ENCODE measurements at places on chromosomes 7 and 10.

DNA sequence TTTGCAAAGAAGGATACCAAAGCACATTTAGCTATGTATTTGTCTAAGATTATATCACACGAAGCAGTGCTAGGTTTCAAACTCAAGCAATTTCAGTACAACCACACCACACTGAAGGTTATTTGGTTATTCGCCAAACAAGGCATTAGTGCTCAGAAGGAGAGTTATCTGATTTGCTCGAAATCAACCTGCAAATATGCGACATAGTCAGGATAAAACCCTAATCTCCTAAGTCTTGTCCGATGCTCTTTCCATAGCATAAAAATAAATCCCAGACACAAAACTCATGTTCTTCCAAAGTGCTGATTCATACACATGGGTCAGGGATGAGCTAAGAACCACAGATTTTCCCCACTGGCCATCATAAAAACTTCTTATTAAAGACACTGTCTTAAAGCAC is 1288.0 kb upstream of the SORCS1 start:
- no peak for DNase-seq

DNA sequence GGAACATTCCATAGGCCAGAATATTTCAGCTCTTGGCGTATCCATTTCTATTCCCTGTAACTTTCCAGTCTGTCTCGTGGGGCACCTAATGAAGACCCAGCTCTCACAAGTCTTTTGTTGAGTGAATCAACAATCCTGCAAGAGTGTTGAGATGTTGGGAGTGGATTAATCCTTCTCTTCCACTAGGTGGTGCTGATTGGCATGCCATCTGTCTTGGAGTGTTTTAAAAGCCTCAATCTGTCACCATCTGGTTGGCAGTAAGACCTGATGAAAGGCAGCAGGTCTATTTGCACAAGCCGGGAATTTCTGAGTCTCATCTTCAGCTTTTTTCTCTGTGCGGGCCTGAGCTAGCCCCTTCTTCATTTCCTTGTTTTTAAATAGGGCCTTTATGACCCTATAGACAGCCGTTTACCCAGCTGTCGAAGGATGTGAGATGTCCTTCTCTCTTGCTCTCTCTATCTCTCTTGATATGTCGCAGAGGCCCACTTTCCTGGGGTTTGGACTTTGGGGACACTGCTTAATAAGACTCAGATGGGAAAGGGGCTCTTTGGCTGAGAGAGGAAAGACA is 180.5 kb downstream of the ZNF365 start:
- DNase-seq, result peak; percentile 94

DNA sequence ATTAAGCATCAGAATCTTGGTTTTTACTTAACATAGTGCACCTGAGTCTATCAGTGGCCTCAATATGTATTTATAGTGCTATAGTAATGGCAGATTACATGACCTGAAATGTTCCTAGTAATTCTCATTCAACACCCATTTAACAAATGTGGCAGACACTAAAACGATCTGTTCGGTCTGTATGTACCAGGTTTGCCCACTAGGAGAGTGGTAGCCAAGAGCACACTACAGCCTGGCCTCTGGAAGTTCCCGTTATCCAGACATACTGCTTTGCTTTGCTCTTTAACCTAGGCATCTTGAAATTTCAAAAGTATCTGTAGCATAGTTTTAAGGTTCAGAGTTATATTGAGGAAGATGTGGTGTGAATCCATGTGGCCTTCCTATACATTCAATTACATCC is 395.7 kb upstream of the NRG3 start:
- DNase-seq, result peak; percentile 19

DNA sequence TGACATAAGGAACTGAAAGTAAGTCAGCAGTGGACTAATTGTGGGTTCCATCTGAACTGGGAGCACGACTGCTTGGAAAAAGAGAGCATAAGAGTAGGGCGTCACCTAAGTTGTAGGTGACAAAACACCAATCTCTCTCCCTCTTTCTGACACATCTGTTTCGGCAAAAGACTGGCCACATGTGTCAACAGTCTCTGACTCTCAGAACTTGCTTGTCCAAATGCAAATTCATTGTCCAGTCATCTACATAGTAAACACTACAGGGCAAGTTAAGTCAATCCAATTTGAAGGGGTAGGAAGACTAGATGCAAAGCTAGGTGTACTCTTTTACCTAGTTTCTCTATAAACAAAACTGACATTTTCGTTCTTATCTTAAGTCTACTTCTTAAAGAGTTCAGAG is 87.7 kb downstream of the ZNF438 start:
- no peak for DNase-seq

GRCh38 chr7:49714182-49714581 is 59.3 kb upstream of the VWC2 start:
- DNase-seq, result no peak

DNA sequence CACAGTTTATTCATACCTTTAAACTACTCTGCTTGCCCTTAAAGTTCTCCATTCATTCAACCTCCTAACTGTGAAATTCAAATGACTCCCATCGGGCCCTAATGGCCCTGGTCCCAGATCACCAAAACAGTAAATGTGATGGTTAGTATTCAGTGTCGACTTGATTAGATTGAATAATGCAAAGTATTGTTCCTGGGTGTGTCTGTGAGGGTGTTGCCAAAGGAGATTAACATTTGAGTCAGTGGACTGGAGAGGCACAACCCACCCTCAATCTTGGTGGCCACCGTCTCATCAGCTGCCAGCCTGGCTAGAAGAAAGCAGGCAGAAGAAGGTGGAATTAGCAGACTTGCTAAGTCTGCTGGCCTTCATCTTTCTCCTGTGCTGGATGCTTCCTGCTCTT is 80.1 kb upstream of the PLXNA4 start:
- DNase-seq, result no peak

DNA sequence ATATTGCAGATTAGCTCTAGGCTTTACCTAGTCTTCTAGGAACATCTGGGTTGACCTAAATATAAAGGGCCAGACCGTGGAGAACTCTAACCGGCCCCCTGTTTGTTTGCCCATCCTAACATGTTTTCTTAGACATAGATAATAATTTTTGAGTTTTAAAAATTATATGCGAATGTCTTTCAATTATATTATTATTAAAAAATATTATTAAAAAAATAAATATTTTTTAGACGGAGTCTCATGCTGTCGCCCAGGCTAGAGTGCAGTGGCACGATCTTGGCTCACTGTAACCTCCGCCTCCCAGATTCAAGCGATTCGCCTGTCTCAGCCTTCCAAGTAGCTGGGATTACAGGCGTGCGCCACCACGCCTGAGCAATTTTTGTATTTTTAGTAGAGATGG is 318.5 kb downstream of the INHBA start:
- no peak for DNase-seq

GRCh38 chr7:135998081-135998480 is 20.9 kb upstream of the MTPN start:
- DNase-seq, result no peak

- no peak for DNase-seq
These were observed 119.0 kb upstream of the CACUL1 start for GRCh38 chr10:118873738-118874105.

- no peak for DNase-seq
These were observed 213.7 kb downstream of the FOXP2 start for GRCh38 chr7:114628362-114628761.

DNA sequence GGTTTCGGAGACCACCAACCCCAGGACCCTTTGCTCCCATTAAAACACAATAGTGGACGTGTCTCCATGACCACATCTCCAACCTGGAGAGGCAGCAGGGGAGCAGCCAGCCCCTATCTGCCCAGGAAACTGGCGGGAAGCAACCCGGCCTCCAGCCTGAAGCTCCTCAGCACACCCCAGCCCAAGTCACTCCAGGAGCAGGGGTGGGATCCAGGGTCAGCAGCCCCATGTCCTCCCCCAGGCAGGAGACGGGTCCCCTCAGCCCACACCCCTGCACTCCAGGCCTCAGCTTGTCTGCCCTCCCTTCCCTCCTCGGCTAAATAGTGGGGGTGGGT is 601 bp downstream of the ADAM8 start:
- no peak for DNase-seq

- DNase-seq, result no peak
These were observed 51.2 kb upstream of the TNS3 start for GRCh38 chr7:47633134-47633533.

- DNase-seq, result no peak
These were observed 274.6 kb downstream of the ELFN1 start for GRCh38 chr7:1944619-1945210.

DNA sequence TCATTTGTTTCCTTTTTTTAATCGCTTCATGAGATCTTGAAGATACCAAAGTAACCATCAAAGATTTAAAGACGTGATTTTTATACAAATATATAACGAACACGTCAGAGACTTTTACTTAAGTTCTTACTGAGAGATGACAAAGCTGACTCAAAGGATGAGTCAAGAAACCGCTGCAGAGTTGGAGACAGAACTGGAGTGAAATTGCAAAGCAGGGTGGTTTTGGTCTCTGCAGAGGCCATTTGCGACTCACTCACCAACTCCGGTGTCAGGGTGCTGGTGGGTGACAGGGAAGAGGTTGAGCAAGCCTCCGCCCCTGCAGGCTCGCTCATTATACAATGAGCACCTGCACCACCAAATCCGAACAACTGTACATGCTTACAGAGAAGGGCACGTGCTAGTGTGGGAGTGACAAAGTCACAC is 75.2 kb downstream of the DNAJB6 start:
- no peak for DNase-seq

DNA sequence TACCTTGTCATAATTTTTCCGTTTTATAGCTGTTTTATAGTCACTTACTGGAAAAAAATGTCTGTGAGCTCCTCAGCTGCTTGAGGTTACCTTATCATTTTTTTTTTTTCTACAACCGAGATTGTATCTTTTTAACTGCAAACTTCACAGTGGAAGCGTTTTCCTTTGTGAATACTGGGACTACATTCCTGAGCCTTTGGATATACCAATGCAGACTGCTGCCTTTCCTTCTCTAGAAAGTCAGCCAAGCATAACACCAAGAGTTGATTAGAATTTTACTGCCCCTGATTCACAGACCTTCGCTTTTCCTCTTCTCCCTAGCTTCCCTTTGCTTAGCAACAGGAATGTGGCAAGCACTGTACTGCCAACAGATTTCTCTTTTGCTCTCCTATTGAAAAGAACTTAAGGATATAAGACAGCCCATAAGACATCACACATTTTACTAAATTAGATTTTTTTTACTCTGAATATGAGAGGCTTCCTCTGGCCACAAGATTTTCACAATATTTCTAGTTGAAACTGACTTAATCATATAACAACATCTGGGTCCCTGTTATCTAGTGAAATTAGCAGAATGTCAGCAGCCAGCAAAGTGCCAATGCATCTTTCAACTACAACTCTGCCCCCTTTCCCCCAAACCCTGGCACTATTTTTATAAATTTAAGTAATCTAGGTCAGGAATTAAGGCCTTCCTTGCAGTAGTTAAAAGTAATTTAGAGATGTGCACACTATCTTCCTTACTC is 170.6 kb downstream of the PRKG1 start:
- peak; percentile 93 for DNase-seq

- DNase-seq, result peak; percentile 49
These were observed 130.9 kb downstream of the SND1 start for GRCh38 chr7:127782654-127783559.

DNA sequence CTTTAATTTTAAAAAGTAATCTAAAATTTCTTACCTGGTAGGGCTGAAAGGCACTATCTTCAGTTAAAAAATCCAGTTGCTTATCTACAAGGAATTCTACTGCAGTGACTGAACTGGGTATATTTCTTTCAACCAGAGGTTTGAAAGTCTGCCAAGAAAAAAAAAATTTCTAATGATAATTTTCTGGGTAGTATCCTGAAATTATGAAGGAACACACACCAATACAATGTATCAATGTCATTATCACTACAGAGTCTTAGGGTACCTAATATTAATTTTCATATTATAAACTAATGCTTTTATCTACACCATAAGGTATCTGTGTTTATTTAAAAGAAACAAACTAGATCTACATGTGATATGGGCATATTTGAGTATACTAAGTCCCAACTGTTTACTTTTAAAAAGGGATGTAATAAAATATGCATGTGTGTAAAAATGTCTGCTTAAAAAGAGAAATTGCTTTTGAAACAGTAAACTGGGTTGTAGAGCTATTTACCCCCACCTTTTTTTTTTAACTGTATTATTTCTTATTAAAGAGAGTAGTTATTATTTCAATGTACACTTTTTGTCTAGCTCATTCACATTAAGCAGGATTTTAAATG is 131.6 kb downstream of the NRBF2 start:
- DNase-seq, result no peak

DNA sequence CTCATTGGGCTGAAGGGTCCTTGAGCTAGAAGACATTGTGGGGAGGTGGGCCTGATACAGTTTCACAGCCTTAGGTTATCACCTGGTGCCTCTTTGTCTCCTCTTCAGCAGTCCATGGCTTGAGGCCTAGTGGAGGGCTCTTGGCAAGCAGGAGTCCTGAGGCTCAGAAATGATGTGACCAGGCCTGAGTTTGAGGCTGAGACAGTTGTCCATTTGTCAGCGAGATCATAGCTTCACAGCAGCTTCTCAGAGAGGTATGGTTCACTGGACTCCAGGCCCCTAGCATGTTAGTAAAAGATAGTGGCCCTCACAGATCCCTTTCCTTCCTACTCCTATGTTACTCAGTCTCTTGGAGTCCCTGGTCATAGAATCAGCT is 19.1 kb downstream of the SUFU start:
- DNase-seq, result no peak

- DNase-seq, result no peak
These were observed 8.2 kb upstream of the CFAP69 start for GRCh38 chr7:90236721-90237289.

Measured in mesendoderm (in vitro differentiated cells).